DMS79 (cell line): ENCODE measurements at places on chromosomes 1 and 21.

DNA sequence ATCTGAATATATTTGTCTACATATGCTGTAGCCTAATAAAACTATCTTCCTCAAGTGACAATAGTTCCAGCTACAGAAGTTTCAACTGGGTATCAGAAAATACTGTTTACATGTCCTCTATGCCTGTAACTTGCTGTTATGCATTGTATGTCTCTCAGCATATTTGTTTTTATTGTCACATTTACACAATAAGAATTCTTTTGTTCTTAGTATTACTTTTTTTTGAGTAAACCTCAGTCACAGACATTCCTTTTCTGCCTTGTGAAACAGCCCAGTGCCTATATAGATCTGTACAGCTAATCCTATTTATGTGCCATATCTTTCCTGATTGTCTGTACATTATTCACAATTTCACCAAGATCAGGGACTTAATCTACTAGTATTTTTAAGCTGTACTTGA is 565.2 kb downstream of the NEGR1 start:
- DNase-seq: no peak

DNA sequence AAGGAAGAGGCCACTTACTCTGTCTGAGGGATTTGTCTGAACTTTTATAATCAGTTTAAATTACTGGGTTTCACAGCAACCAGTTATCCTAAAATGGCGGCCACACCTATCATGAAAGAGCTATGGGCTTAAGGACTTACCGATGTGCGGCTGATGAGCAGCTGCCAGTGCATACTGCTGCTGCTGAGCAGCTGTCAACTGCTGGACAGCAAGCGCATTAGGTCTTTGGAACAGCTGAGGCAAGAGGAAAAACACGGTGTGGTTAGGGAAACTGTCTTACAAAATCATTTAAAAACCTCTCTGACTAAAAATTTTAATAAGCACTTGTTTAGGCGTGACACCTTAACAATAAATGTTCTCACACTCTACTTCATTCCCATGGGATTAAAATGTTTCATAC is 72.6 kb upstream of the SDC3 start:
- DNase-seq: no peak

DNA sequence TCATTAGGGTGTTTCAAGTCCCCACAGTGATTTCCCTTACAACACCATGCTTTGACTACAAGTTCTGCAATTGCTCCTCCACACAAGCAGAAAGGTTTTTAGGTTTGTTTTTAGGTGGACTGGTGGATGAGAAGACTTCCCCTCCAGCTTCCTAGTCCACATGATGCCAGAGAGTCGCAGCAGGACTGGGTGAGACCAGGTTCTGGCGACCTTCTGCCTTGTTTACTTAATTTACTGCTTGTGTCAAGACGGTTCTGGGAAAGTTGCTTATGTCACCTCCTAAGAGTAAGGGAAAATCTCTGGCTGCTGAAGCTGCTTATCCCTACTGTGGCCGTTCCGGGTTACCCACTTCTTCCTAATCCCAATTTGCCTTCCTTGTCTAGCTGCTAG is 76.4 kb downstream of the GLUL start:
- DNase-seq: no peak

GRCh38 chr1:39509360-39510009 is 18.0 kb downstream of the BMP8A start:
- no peak for DNase-seq

- no peak for DNase-seq
Measured at GRCh38 chr21:44706026-44706705, 5.2 kb downstream of the TSPEAR start.

DNA sequence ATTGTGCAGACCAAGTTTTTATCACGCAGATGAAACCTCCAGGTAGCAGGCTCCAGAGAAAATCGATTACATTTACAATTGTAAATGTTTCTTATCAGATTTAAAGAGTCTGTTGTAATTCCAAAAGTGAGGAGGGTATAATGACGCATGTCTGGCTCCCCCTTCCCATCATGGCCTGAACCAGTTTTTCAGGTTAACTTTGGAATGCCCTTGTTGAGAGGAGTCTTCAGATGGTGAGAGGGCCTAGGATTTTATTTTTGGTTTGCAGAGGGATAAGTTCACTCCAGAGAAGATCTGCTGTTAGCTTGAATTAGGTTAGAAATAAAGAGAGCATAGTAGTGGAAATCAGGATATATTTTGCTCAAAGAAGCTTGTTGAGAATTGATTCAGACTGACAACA is 1028.3 kb upstream of the B3GALT2 start:
- DNase-seq: no peak

- no peak for DNase-seq
Measured at GRCh38 chr1:3244025-3244926, 175.3 kb downstream of the PRDM16 start.

GRCh38 chr1:156117414-156118176 is 3.1 kb downstream of the LMNA start:
- DNase-seq: no peak

DNA sequence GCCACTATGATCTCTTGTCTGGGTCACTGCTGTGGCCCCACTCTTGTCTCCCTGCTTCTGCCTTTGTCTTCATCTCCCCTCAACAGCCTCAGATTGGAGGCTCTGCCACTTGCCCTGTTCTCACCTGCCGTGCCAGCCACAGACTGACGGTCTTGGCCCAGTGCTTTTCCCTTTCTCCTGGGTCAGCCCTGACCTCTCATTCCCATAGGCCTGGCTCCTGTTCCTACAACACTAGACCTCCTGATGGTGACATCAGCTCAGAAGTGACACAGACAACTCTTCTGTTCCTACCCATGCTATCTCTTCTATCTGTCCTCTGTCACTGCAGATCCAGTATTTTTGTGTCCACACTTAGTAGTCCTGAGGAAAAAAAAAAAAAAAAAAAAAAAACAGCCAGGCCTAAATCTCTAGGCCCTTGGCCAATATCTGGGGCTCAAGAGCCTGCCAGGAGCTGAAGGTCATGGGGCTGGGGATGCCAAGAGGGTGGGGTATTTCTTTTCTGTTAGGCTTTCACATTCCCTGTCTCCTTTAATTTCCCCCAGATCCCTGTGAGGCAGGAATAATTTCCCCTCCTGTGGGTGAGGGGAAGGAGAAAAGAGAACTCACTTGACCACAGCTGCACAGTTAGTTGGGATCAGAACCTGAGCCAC is 42.0 kb upstream of the FOXO6 start:
- DNase-seq: no peak
